Stimulated activated CD4-positive, alpha-beta T cell treated with anti-CD3 and anti-CD28 coated beads, Interleukin-1b, Interleukin-23, amount 100 ng/mL, for 1 hour (primary cell): ENCODE measurements at places on chromosomes 12 and 14.

GRCh38 chr12:49368240-49368600 is 958 bp downstream of the SPATS2 start:
- DNase-seq: no peak

- no peak for DNase-seq
Measured at GRCh38 chr12:94305130-94305957, 154.3 kb downstream of the CEP83 start.

GRCh38 chr12:47449797-47450196 is 256.0 kb downstream of the RPAP3 start:
- DNase-seq: no peak

GRCh38 chr12:116366456-116366776 is 88.9 kb upstream of the MED13L start:
- DNase-seq: no peak

- no peak for DNase-seq
Measured at GRCh38 chr14:31078766-31079165, 52.6 kb upstream of the STRN3 start.

DNA sequence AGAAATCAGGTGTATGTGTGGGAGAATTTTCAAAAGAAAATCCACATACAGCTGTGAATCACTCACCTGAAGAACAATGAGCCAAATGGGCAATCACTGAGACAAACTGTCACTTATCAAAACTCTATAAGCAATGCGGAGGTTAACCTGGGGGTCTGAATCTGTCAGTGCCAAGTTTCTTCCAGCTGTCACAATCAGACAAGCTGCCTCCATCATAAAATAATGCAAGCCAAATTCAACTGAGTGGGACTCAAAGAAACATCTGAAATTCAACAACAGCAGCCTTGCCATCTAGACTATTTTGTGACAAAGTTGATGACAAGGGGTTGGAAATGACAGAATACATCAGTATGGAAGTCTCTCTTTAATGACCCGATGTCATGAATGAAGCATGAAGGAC is 60.3 kb downstream of the GARIN6 start:
- no peak for DNase-seq
